ENCODE measurements at places on chromosomes 12 and 14. TPM values are rescaled to one million over a fixed set of nuclear protein-coding genes. Genes with fewer than 3 reads are reported as not detected.
A peak's percentile ranks its signal among the peaks of the same experiment; 100 is the strongest.

- no peak overlapping the region for H3K4me3 ChIP-seq
- H3K27ac ChIP-seq: no peak overlapping the region
- no peaks in the 10 kb centered on the region for H3K27me3 ChIP-seq
- no peaks in the 10 kb centered on the region for H3K36me3 ChIP-seq
These were observed 687.1 kb upstream of the FBXO33 start for GRCh38 chr14:40119321-40119720.

The RNASE3 gene
- polyA plus RNA-seq: not detected

The DAO gene
- not detected for polyA plus RNA-seq

DNA sequence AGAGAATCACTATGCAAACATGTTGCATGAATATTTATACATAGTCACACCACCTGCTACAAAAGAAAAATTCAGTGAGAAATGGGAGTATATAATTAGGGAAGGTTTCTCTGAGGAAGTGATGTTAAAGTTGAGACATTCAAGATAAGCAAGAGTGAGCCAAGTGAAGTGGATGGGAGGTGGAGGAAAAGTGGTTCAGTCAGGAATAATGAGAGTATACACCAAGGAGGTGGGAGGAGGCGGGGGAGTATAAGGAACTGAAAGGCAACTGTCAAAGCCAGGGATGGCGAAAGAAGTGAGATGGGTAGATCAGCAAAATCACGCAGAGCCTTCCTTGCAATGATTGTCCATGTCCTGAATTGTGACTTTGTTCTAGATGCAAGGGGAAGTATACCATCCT lies 33.7 kb downstream of the PRKD1 start:
- no peak overlapping the region for H3K4me3 ChIP-seq
- H3K36me3 ChIP-seq: no peaks in the 10 kb centered on the region
- peaks cover 2% of the 10 kb centered on the region for H3K4me1 ChIP-seq
- no peak for DNase-seq
- no peak overlapping the region for H3K27ac ChIP-seq

- H3K4me1 ChIP-seq: peaks cover 21% of the 10 kb centered on the region
- no peaks in the 10 kb centered on the region for H3K36me3 ChIP-seq
- no peak overlapping the region for H3K4me3 ChIP-seq
- no peaks in the 10 kb centered on the region for H3K27me3 ChIP-seq
- DNase-seq: no peak
These were observed 29.7 kb upstream of the CEBPE start for GRCh38 chr14:23148591-23149249.

The MOK gene
- polyA plus RNA-seq: 2.9 TPM

- H3K27me3 ChIP-seq: peaks cover 12% of the 10 kb centered on the region
- peak overlapping the region; percentile 41 for H3K4me3 ChIP-seq
- no peak for DNase-seq
- H3K36me3 ChIP-seq: no peaks in the 10 kb centered on the region
- no peak overlapping the region for H3K27ac ChIP-seq
- no peaks in the 10 kb centered on the region for H3K4me1 ChIP-seq
These were observed 1.4 kb downstream of the LIN7A start for GRCh38 chr12:80936353-80936641.

DNA sequence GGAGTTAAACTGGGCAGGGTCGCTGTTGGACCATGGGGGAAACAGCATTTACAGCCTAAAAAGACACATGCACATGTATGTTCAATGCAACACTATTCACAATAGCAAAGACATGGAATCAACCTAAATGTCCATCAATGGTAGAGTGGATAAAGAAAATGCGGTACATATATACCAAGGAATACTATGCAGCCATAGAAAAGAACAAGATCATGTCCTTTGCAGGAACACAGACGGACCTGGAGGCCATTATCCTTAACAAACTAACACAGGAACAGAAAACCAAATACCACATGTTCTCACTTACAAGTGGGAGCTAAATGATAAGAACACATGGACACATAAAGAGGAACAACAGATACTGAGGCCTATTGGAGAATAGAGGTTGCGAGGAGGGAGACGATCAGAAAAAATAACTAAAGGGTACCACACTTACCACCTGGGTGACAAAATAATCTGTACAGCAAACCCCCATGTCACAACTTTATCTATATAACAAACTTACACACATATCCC lies 25.0 kb upstream of the SRP54 start:
- H3K4me3 ChIP-seq: no peak overlapping the region
- no peaks in the 10 kb centered on the region for H3K36me3 ChIP-seq
- no peak for DNase-seq

The FERMT2 gene
- polyA plus RNA-seq: 18.9 TPM

DNA sequence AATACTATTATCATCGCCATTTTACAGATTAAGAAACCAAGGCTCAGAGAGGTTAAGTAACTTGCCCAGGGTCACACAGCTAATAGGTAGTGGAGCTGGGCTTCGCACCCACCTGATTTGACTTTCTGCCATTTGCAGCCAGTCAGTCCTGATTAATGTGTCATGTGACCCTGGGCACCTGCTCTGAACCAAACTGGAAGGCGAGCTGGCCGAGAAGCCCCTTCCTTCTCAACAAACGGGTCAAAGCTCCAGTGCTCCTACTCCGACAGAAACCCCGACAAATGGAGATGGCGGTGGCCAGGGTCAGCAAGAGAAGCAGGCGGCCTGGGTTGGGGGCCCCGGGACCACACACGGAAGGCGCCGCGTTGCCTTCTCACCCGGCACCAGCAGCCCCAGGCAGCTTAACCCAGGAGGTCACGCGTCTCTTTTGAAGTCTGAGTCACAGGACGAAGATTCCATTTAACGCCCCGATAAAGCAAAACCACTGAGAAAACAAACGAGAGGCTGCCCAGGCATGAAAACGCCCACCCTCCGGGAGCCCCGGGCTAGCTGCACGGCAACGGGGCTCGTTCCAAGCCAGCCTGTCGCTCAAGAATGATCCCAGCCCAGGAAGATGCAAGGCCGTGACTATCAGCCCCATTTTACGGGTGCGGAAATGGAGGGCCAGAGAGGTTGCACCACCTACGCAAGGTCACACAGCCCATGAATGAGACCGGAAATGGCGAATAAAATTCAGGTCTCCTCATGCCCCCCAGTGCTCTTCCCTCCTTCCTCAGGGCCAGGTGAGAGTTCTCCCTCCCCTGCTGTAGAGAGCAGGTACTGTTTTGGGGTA lies 124.8 kb downstream of the SCARB1 start:
- no peak overlapping the region for H3K27ac ChIP-seq
- H3K4me3 ChIP-seq: no peak overlapping the region
- no peak for DNase-seq
- no peaks in the 10 kb centered on the region for H3K36me3 ChIP-seq
- peaks cover 9% of the 10 kb centered on the region for H3K4me1 ChIP-seq
- H3K27me3 ChIP-seq: no peaks in the 10 kb centered on the region

DNA sequence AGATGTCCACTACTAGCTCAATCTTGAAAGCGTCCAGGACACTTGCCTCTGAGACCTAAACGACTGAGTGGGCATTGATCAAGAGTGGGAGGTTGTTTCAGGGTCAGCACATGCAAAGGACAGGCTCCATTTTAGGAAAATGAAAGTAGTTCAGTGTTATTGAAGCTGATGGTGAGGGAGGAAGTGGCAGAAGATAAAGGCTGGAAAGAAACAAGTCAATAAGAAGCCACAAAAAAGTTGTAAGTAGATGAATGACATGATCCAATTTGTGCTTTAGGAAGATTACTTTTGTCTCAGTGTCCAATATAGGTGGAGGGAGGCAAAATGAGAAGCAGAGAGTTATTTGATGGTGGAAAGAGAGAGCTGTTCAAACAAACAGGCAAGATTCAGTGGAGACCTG lies 22.0 kb downstream of the GPR65 start:
- H3K4me3 ChIP-seq: no peak overlapping the region
- DNase-seq: no peak
- no peaks in the 10 kb centered on the region for H3K27me3 ChIP-seq
- no peaks in the 10 kb centered on the region for H3K36me3 ChIP-seq
- no peak overlapping the region for H3K27ac ChIP-seq

DNA sequence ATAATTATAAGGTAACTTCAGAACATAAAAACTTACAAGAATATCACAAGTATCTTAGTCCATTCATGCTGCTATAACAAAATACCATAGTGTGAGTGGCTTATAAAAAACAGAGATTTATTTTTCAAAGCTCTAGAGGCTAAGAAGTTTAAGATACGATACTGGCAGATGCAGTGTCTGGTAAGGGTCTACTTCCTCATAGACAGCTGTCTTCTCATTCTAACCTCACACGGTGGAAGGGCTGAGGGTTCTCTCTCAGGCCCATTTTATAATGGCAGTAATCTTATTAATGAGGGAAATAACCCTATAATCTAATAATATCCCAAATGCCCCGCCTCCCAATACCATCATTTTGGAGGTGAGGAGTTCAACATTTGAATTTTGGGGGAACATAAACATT lies 23.7 kb upstream of the OSBPL8 start:
- H3K36me3 ChIP-seq: no peaks in the 10 kb centered on the region
- no peaks in the 10 kb centered on the region for H3K27me3 ChIP-seq
- H3K27ac ChIP-seq: no peak overlapping the region
- no peak for DNase-seq
